ENCODE measurements at places on chromosomes 5 and 9.

DNA sequence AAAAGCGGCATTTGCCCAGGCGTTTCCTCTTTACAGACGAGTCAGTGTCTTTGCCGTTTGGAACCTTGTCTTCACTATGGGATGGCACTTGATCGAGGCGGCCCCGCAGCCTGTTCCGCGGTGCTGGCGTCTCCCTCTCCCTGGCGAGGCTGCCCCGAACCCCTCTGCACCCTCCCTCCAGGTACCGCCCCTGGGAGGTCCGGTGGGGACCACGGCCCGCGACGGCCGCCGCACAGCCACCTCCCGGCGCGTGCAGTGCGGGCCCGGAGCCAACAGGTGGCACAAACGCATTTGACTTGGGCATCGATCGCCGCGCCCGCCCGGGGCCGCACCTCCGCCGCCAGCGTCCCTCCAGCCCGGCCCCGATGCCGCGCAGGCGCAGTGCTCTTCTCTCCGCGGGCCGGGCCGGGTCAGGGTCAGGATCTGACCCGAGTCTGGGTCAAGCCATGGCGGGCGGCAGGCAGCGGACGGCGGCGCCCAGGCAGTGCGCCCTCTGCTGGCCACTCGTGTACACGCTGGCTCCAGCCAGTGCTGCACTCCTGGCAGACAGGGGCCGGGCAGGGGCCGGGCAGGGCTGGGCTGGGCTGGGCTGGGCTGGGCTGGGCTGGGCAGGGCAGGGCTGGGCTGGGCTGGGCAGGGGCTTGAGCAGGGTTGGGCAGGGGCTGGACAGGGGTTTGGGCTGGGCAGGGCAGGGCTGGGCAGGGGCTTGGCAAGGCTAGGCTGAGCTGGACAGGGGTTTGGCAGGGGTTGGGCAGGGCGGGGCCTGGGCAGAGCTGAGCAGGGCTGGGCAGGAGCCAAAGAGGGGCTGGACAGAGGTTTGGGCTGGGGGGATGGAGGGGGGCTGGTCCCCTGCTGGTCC, 155.8 kb upstream of the IRX4 start:
- DNase-seq: peak; percentile 84

- no peak for DNase-seq
Observed at GRCh38 chr9:89362647-89363310, 44.5 kb downstream of the SECISBP2 start.

DNA sequence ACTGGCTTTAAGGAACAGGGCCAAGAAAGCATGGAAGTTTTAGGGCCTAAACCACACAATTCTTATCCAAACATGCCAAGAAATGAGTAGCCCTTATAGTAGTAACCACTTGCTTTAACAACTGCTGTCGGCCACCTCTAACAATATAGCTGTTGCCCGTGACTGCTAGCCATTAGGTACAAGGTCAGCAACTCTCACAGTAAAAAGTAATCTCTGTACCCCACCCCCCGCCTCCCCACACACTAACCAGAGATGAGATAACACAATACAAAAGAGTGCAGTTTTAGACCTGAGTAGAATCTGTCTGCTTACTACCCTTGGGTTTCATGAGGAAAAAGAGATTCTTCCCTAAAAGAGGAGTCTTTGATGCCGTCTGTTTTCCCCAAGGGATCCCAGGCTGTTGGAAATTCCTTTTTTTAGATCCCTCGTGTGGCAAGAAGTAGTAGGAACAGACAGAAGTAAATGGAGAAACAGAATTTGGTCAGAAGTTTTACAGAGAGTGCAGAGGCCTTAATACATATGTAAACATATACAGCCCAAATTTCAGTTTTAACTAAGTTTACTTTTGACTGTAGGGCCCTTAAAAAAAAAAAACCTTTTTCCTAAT, 94.3 kb downstream of the WDR41 start:
- DNase-seq: no peak

DNA sequence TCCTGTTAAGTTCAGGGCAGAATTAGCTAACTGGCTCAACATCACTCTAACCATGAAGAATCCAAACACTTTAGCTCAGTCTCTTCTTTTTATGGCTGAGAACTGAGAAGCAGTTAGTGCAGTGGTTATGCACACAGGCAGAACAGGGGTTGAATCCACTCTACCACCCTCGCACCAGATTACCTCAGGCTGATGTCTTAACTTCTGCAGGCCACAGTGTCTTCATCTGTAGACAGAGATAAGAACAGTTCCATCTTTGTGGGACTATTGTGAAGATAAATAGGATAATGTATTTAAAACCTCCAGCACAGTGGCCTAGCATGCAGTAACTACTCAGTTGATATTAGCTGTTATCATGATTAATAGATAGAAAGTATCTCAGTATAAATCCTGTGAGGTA, 54.8 kb downstream of the FAM114A2 start:
- no peak for DNase-seq

GRCh38 chr5:10315824-10316509, 8.3 kb upstream of the CMBL start:
- DNase-seq: no peak

- no peak for DNase-seq
Observed at GRCh38 chr9:127566351-127567001, 45.6 kb upstream of the STXBP1 start.

DNA sequence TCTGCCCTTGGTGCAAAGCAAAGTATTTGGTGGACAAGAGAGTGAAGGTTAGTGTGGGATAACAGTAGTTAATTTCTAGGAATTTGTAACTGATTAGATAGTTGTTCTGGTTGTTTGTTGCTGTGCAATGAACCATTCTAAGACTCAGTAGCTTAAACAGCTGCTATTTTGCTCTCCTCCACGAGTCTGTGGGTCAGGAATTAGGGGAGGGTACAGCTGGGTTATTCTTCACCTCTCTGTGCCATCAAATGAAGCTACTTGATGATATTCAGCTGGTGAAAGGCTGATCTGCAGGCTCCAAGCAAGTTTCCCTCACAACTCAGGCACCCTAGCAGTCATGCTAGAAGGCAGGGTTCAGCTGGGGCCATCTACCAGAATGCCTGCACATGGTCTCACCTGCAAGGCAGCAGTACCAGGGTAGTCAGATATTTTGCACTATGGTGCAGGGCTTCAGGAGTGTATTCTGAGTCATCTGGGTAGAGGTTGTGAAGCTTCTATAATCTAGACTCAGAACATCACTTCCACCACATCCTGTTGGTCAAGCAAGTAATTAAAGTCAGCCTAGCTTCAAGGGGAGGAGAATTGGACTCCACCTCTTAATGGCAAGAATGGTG, 159.5 kb upstream of the SLC28A3 start:
- DNase-seq: no peak

DNA sequence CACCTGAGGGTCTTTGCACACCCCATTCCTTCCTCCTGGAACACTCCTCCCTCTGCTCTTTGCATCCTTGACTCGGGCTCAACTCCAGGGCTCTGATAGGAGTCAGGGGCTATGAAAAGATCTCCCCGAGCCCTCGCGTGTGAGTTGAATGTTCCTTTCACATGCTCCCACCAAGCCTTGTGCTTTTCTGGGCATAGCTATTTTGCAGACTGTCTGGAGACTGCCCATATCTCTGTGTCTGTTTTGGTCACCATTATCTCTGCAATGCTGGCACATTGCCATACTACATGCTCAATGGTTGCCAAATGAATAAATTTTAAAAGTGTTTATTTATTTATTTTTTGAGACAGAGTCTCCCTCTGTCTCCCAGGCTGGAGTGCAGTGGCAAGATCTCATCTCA, 56.9 kb upstream of the PLPP1 start:
- no peak for DNase-seq

GRCh38 chr9:72412483-72413040, 47.6 kb upstream of the ZFAND5 start:
- DNase-seq: no peak

DNA sequence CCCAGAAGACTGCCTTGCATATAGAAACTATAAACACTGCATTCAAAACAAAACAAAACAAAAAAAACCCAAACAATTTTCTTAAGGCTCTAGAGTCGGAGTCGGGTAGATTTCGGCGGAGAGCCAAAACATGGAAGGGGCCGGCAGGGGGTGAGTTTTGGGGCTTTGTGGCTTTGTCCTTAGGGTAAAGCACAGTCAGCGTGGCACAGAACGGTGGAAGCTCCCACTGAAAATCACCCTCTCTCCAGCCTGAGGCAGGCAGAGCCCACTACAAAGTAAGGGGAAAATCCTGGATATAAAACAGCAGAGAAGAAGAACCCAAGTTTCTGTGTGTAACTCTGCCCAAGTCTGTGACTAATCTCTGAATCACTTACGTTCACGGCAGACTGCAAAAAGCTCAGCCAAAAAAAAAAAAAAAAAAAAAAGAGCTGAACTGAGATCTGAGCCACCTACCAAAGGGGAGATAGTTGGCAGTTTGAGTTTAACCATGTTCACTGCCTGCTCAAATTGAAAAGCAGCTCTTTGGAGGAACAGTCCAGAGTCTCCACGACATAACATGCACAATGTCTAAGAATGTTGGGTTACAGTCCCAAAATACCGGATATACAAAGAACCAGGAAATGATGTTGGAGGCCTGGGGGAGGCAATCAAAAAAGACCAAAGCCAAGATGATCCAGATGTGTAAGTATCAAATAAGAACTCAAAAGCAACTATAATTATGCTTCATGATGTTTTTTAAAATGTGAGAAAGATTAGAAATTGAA, 26.6 kb upstream of the OR2K2 start:
- no peak for DNase-seq

GRCh38 chr9:128026255-128026772, 40.8 kb downstream of the NAIF1 start:
- no peak for DNase-seq

DNA sequence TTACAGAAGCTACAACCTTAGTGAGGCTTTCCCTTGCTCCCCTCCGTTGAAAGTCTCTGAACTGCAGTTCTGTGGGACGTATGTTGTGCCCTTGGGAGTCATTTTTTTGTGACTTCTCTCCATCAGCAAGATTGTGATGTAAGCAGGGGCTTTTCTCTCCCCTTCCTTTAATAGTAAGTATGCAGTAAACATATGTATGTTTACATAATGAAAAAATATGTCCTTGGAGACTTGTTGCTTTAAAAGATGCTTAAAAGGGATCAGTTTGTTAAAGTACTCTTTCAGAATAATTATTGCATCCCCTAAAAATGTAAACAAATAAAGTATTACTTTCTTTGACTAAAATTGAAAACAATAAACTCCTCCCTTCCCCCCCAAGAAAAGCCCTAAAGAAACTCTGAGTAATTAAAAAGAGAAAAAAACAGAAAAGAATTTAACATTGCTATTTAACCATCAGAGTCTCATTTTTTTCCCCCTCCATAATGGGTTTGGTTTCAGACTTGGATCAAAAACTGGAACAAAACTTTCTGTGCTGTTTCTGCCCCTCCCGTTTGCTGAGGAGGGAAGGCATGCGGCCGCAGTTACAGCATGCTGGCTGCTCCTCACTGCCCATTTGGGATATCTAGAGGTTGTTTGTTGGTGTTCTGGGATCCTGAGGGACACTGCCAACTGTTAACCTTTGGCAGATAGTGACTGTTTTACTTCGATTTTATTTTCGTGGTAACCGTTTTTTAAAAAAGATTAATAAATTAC, 40.2 kb downstream of the TRIO start:
- DNase-seq: no peak

- DNase-seq: no peak
Observed at GRCh38 chr9:110447476-110447875, 109.8 kb upstream of the TXNDC8 start.

DNA sequence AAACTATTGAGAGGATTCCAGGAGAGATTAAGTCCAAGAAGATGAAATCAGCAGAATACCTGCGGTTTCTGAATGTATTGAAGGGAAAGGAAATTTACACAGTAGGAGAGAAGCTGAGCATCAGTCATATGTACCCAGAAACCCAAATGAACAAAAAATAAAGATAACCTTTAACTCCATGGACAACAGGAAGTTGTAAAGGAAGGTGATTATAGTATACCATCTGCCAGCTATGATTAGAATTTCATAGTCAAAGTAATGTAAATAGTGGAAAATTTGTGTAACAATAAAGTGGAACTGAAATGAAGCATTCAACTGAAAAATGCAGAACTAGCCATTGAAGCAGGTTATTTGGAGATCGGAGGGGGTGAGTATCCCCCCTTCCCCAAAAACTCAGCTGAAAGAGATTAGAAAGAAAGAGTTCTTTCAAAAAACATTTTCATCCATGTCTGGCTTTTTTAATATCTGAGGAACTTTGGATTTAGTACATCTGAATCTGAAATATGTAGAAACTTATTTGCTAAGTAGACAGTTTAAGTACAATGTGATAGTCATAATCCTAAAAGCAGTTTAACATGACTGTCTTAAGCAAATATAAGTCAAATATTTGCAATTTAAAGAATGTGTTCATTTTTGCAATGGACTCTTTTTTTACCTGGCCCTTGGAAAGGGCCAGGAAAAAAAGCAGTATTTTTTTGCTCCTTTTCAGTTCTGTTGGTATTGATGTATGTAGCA, 58.4 kb downstream of the APC start:
- no peak for DNase-seq

- DNase-seq: no peak
Observed at GRCh38 chr5:1918488-1919208, 35.9 kb upstream of the IRX4 start.

DNA sequence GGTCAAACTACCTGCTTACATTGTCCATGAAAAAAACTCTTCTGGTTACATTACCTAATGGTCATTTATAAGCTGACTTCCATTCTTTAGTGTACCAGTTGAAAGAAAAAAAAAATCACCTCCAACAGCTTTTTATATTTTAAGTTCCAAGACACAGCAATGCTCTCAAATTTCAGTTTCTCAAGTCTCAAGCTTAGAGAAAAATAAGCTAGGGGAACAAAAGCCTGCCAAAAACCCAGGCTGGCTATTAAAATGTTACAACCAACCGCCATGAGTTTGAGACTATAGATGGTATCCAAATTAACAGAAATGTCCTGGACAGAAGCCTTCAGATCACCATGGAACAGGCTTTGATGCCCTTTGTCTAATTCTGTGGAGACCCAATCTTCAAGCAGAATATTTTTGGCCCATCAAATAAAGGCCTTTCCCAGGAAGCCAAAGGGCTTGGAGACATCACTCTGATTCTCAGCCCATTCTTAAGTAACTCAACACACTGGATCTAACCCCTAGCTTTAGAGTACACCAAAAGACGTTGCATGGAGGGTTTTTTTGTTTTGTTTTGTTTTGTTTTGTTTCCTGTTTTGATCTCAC, 343.7 kb downstream of the GLIS3 start:
- no peak for DNase-seq

DNA sequence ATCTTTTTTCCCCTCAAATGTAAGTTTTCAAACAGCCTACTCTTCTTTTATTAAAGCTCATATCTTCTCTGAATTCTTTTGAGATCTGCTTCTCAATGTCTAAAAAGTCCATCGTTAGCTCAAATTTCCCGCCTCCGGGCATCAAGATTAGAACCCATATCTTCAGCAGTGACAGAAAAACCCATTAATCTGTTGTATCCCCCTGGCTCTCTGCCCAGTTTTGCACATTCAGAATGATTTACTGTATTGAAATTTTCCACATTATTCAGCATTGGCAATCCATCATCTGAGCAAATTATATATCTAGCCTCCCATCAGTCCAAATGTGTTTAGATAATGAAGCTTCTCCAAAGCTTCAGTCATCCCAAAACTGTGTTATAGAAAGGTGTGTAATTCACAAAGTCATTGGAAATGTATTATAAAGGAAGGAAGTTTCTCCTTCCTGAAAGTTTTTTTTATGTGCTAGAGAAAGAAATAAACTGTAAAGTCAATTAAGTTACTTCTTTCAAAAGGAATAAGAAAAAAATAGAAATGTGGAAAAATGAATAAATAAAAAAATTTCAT, 849.9 kb downstream of the MAT2B start:
- no peak for DNase-seq

GRCh38 chr5:102277144-102277543, 18.9 kb downstream of the SLCO4C1 start:
- DNase-seq: no peak

GRCh38 chr5:149117970-149118369, 23.3 kb upstream of the ABLIM3 start:
- DNase-seq: no peak
